ENCODE measurements at places on chromosomes 5 and 9.

GRCh38 chr5:136249678-136250266, 56.8 kb upstream of the SMIM32 start:
- DNase-seq, result no peak

GRCh38 chr9:93065135-93065720, 6.7 kb downstream of the SUSD3 start:
- peak; percentile 28 for DNase-seq

DNA sequence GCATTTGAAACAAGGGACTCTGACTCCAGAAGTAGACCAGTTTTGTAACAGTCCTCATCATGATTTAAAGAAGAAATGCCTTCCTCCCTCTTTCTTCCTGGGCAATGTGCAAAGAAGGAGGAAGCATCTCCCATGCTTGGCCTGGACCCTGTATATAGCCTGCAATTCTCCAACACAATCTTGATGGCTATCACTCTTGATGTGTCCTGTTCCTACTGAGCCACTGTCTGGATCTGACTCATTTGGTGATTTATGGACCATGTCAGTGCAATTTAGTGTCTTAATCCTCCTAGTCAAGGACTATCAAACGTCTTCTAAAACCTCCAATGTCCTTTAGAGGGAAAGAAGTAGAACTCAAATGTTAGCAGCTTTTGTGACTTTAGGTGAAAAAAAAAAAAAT, 697.3 kb downstream of the TLR4 start:
- no peak for DNase-seq

- no peak for DNase-seq
These were observed 84.7 kb upstream of the TNFSF8 start for GRCh38 chr9:115015018-115015635.

DNA sequence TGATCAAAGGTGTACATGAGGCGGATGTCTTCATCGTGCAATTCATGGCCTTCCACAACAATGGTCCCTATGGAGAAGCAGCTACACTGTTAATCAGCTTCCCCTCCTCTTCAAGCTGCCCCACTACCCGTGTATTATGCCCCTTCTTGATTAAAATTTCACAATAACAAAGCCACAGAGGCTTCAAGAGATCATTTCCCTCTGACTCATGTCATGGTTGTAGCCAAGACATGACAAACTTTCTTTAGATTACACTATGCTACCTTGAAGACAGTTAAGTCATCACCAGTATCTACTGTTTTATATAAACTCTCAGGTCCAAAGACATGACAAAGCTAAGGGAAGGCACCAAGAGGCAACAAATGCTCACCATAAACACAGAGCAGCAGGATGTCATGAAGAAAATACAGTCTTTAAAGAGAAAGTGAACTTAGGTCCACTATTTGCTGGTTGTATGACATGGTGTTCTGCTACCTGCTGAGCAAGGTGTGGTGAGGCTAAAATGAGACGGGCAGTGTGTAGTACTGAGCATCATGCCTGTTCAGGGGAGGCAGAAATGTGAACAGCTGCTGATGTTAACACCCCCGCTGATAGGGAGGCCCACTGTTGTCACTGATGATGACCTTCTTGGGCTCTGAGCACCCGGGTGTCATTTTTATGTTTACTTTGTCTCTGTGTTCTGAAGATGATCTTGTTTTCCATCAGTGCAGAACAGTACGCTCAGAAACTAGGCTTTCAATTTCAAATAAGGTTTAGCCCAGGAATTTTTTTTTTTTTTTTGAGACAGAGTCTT, 48.3 kb downstream of the IARS1 start:
- DNase-seq, result no peak

GRCh38 chr9:81718244-81718643, 28.9 kb upstream of the TLE1 start:
- no peak for DNase-seq

GRCh38 chr5:2164586-2164985, 281.9 kb upstream of the IRX4 start:
- no peak for DNase-seq

GRCh38 chr9:119280740-119281485, 88.3 kb downstream of the BRINP1 start:
- no peak for DNase-seq

DNA sequence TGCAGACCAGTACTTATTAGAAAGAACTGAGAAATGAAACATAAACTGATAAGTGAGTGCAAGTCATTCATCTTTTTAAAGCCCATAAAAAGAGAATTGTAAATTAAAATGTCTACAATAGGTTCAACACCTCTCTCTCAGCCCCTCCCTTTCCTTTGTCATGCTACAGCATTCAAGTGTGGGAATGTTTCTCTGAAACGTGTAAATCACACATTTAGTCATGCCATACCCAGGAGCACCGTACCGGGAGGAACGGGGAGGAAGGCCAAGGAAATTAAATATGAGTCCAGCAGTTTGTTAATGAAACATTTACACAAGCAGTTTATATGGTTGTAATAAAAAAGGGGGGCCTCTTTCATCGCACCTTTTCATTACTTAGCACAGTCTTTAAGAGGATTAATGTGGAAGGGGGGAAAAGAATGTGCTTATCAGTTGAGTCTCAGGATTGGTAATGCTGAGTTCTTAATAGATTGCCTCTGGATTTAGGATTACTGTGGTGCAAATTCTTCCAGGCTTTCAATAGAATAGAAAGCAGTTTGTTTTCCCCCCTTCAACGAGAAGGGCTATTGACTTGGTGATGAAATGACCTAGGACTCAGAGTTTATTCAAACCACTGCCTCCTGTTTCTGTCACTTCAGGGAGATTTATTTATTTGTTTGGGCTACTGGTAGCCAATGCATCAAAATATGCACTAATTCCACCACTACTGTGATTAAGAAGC, 176.0 kb upstream of the ZNF608 start:
- no peak for DNase-seq

DNA sequence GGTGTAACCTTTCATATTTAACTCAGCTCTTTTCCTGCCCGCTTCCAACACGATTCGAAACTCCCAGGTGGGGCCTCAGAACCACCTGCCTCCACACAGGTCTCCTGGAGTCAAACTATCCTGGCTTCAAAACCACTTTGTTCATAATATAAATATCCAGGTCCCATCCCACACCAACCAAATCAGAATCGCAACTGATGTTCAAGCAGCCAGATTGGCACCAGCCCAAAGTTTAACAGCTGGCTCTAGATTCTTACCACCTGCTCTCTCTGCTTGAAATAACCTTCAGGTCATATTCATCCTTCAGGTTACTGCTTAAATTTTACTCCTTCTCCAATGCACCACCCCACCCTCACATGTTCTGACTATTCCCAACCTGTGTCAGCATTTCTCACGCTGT, 231.4 kb upstream of the TRPM3 start:
- no peak for DNase-seq

GRCh38 chr9:27436234-27436633, 87.9 kb upstream of the IFNK start:
- DNase-seq, result no peak

- DNase-seq, result no peak
These were observed 97.7 kb upstream of the SLC12A2 start for GRCh38 chr5:127985811-127986325.

DNA sequence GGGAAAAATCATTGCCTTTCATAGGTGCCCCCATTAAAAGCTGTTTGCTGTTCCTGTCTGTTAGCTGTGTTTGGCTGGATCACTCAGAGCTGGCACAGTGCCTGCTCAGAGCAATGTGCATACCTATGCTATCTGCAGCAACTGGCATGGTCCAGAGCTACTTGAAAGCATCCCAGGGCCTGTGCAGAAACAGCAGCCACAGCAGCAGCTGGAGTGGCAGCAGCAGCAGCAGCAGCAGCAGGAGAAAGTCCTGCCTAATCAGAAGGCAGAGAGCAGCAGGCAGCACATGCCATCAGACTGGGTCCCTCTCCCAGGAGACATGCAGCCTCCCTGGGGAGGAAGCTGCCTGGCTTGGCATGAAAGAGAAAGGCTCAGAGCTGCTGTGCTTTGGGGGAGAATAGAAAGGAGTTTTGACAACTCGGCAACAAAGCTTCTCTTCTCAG, 243.8 kb upstream of the WWC1 start:
- no peak for DNase-seq

DNA sequence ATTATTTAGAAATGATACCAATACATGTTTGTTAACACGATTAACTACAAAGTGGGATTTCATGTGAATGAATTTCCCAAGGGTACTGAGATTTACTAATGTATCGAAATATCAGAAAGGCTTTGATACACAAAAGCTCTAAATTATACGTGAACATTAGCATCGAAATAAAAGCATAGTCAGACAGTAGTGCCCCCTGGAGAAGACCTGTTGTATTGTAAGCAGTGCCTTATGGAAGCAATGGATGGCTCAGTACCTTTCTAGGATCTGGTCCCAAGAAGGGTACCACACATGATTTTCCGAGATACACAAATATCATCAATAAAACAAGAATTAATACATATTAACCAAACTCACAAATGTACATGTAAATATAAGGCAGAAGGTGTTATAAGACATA, 153.8 kb downstream of the CDH12 start:
- no peak for DNase-seq

GRCh38 chr9:17082343-17083064, 52.3 kb upstream of the CNTLN start:
- DNase-seq, result no peak

DNA sequence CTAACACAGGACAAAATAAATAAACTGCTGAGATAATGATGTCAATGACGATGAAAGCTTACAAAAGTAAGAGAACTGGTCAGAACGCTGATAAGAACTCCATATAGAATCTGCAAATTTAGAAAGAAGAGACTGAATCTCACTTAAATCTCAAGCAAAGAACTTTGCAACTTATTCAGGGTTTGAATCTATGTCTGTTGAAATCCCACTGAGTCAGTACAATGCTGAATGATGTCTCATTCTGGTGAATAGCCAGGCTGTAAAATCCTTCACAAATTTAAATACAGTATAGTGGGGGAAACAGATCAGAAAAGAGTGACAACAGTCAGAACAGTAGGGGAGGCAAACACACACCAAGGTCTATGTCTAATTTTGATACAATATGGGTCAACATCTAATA, 38.9 kb upstream of the NR3C1 start:
- DNase-seq, result no peak

DNA sequence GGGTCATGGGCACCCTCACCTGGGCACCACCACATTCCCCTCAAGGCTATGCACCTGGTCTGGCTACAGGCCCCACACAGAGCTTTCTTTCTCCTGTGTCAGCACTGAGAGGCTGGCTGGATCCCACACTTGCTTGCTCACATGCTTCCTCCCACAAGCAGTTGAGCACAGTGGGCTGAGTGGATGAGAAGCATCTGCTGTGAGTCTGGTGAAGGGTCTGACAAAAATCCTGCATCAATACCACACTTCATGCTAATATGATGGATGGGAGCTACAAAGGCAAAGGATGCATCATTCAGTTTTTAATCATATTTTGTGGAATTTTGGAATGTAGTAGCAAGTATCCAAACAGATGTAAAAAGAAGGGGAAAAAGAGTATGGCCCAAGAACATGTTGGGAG, 830.8 kb upstream of the PTPRD start:
- DNase-seq, result no peak

- no peak for DNase-seq
These were observed 122.3 kb downstream of the CMYA5 start for GRCh38 chr5:79811904-79812303.

DNA sequence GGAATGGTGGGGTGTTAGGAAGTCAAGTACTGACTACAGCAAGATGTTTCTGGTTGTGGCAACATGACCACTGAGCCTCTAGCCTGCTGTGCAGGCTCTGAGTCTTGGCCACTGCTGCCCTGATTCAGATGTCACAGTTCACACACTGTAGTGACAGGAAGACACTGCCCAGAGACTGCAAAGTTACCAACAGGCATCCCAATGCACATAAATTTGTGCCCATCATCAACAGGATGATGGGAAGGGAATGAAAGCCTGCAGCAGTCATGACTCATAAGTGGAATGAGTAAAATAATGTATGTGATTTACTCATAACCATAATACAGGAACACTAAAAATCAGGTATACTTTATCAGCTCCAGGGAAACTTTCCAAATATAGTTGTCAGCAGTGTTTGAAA, 251.6 kb upstream of the HAPLN1 start:
- no peak for DNase-seq

Measured in CD14-positive monocyte (primary cell).